ENCODE measurements at places on chromosomes 1 and 21. TPM values are rescaled to one million over a fixed set of nuclear protein-coding genes. Genes with fewer than 3 reads are reported as not detected.

The PYHIN1 gene
- not detected for total RNA-seq

The SLC22A15 gene
- 3.3 TPM for total RNA-seq

The CD1E gene
- not detected for total RNA-seq

The EFNA1 gene
- total RNA-seq: 26.1 TPM

The WNT9A gene
- total RNA-seq: 1.5 TPM

The OR2T35 gene
- total RNA-seq: not detected

The USF1 gene
- total RNA-seq: 39.4 TPM

The AMIGO1 gene
- total RNA-seq: 0.19 TPM

The C1QA gene
- not detected for total RNA-seq

The DNAH14 gene
- 7.0 TPM for total RNA-seq

The CTBS gene
- 8.4 TPM for total RNA-seq

The IFT25 gene
- 23.1 TPM for total RNA-seq

The GPR25 gene
- total RNA-seq: not detected

The COL8A2 gene
- total RNA-seq: 0.74 TPM

The ADGRB2 gene
- 1.4 TPM for total RNA-seq

The CAMK2N1 gene
- total RNA-seq: 12.2 TPM

The CACNA1S gene
- not detected for total RNA-seq

The TMCO1 gene
- 87.9 TPM for total RNA-seq

The TMEM52 gene
- total RNA-seq: 8.2 TPM

The ITSN1 gene
- total RNA-seq: 15.9 TPM

The TRABD2B gene
- 0.19 TPM for total RNA-seq

The LMX1A gene
- not detected for total RNA-seq

The KIF26B gene
- total RNA-seq: 0.88 TPM

The OR10X1 gene
- not detected for total RNA-seq

The FAM78B gene
- not detected for total RNA-seq

The LRRC53 gene
- total RNA-seq: not detected

The ADORA1 gene
- 0.09 TPM for total RNA-seq

The SERPINC1 gene
- not detected for total RNA-seq

The SLC26A9 gene
- 0.19 TPM for total RNA-seq

The SPRR2E gene
- total RNA-seq: 5.4 TPM

The RGS13 gene
- not detected for total RNA-seq

The TAL1 gene
- not detected for total RNA-seq

The CD1B gene
- not detected for total RNA-seq

The KPRP gene
- total RNA-seq: not detected

The AP4B1 gene
- total RNA-seq: 6.1 TPM

The IKBKE gene
- total RNA-seq: 15.6 TPM

The CENPS gene
- 10.2 TPM for total RNA-seq

The KANK4 gene
- total RNA-seq: 2.5 TPM

All from airway epithelial cell (primary cell).